ENCODE measurements at places on chromosomes 4 and X.

- DNase-seq, result no peak
Observed at GRCh38 chr4:166816890-166817289, 417.4 kb downstream of the SPOCK3 start.

GRCh38 chr4:80407246-80407645, 71.7 kb downstream of the CFAP299 start:
- no peak for DNase-seq

- no peak for DNase-seq
Observed at GRCh38 chr4:165560941-165561340, 182.1 kb downstream of the CPE start.

- DNase-seq, result no peak
Observed at GRCh38 chr4:53928825-53929224, 135.6 kb downstream of the CHIC2 start.

DNA sequence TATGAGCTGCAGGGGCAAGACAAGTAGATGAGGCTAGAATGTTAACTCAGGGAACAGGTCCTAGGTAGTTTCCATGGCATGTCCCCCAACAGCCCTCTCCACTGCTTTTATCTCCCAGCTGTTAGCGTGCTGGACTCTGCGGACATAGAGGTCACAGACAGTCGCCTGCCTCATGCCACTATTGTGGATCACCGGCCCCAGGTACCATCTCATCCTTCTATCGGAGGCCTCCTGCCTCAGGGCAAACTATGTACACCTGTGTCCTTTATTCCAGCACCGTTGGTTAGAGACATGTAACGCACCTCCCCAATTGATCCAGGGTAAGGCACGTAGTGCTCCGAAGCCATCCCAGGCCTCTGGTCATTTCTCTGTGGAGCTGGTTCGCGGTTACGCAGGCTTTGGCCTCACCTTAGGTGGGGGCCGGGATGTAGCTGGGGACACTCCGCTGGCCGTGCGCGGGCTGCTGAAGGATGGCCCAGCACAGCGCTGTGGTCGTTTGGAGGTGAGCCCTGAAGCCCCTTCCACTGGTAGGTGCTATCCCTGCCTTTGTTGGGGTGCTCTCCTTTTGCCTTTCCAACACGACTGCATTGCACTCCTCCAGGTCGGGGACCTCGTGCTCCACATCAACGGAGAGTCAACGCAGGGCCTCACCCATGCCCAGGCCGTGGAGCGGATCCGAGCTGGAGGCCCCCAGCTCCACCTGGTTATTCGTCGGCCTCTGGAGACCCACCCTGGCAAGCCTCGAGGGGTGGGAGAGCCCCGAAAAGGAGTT, 2.2 kb downstream of the MAGIX start:
- DNase-seq, result no peak

DNA sequence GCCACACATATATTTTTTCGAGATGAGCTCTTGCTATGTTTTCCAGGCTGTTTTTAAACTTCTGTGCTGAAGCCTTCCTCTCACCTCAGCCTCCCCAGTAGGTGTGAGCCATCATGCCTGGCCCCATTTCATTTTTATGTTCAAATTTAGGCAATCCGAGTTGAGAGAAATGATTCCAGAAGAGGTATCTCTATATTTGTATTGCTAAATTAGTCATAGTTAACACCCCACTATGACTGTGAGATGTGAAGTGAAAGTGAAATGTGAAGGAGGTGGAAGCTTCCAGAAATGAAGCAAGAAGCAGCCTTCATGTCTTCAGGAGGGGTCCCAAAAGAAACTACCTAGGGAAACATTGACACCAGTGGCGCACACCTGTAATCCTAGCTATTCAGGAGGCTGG, 17.7 kb downstream of the APELA start:
- DNase-seq, result no peak

DNA sequence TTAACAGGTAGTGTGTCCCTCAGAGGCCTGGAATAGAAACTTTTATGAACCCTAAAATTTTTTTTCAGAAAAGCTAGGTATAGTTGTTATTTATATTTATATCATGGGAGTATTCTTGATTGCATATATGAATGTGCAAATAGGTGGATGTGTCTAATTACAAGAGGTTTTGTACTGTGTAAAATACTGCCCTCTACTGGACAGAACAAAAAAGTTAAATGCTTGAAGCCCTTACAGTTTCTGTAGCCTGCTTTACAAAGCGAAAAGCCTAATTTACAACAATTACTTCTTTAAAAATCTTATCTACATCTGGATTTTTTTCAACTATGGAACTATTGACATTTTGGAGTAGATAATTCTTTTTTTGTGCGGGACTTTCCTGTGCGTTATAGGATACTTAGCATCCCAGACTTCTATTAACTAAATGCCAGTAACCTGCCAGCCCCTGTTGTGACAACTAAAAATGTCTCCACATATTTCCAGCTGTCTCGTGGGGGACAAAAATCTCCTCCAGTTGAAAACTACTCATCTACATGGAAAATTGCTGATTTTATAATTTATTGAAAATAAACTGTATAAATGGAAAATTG, 35.1 kb downstream of the ENPEP start:
- DNase-seq, result no peak

DNA sequence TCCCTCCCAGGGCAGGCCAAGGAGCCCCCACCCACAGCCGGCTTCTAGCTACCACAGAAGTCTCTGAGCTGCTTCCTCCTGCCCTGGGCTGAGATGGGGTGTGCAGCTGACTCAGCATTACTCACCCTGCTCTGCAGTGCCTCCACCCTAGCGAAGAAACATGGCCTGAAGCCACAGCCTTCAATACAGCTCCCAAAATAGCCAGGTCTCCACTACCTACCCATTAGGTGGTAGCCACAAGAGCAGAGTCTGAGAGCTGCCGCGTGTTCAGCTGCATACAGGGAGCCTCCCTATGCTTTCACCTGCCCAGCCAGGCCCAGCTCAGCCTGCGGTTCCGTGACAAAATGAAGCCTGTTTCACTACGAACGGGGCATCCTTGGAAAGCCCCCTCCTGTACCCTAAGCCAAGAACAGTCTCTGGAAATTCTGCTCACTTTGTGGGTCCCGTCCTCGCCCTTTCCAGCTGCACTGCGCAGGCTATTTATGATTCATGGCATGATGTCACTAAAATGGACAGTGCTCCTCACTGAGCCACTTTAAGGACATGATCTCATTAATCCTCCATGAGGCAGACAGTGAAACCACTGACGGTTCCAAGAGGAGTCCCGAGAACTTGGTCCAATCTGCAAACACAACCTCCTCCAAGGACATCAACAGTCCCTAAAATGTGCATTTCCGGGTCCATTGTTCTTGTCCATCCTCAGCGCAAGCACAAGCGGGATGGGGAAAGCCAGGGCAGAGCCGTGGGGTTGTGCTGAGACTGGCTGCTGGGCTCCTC, 20.2 kb downstream of the WDR1 start:
- DNase-seq, result no peak

DNA sequence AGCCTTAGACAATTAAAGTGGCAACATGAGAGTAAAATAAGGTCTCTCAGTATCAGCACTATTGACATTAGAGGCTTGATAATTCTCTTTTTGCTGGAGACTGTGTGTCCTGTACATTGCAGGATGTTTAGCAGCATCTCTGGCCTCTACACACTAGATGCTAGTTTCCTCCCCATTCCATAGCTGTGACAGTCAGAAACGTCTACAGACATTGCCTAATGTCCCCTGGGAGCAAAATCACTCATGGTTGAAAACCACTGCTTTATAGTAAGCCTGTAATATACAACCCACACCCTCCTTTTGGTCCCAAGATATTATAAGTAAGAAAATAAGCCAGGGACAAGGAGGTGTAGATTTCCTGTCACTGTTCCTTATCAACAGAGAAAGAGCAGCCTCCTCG, 166.0 kb downstream of the FRMPD4 start:
- DNase-seq, result no peak

DNA sequence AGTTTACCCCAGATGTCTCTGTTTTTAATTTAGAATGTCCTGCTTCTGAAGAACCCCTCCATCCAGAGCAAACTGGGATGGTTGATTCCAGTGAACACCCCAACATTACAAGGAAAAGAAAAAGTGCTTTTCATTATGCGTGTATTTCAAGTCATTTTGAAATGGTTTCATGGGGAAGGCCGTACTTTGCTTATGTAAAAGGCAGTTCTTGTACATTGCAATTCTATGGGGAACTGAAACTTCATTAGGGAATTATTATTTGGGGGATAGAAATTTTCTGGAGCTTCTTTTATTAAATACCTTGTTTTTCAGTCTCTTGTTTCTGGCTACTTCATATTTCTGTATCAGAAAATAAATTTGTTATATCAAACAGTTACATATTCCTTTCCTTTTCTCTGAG, 96.9 kb upstream of the ZNF518B start:
- DNase-seq, result no peak

DNA sequence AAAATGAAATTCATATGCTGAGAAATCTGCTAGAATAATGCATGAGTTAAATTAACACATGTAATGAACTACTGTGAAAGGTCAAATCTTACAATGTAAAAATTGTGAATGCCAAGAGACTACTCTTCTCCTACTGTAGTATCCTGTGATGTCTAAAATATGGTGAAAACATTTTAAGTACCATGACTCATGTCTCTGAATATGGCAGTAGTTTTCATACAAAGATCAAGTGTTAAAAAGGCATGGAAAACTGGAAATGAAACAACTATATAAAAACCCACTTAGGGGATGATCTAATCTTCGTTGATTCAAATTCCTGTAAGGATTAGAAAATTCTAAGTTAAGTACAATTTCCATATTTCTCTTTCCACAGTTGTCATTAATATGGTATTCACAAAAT, 221.3 kb downstream of the PPP3CA start:
- DNase-seq, result no peak

- no peak for DNase-seq
Observed at GRCh38 chr4:136484996-136485395, 1047.3 kb downstream of the PCDH18 start.

- DNase-seq, result no peak
Observed at GRCh38 chrX:71938371-71938770, 27.7 kb downstream of the NHSL2 start.
